ENCODE measurements at places on chromosomes 4 and X.

DNA sequence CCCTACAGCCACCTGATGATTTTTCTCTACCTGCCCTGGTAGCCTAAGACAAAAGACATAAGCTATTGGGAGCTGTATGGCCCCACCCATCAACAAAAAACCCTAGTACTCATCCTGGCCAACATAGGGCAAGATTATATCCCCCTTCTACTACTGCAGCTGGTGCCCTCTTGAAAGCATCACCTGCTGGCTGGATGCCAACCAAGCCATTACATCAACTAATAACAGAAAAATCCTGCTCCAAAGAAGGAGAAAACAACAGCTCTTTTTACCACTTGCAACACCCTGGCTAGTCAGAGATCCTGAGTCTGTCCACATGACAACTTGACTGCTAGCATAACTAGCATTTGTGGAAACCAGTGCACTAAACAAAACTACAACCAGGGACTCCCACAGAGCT lies 43.6 kb upstream of the UPRT start:
- no peak for DNase-seq

- no peak for DNase-seq
Observed at GRCh38 chrX:78708262-78708661, 39.3 kb upstream of the LPAR4 start.

- DNase-seq, result no peak
Observed at GRCh38 chr4:6032249-6033244, 14.3 kb upstream of the C4orf50 start.

- DNase-seq, result no peak
Observed at GRCh38 chr4:20954541-20954940, 254.3 kb downstream of the PACRGL start.

GRCh38 chr4:10120943-10121567 lies 4.5 kb upstream of the WDR1 start:
- DNase-seq, result no peak

DNA sequence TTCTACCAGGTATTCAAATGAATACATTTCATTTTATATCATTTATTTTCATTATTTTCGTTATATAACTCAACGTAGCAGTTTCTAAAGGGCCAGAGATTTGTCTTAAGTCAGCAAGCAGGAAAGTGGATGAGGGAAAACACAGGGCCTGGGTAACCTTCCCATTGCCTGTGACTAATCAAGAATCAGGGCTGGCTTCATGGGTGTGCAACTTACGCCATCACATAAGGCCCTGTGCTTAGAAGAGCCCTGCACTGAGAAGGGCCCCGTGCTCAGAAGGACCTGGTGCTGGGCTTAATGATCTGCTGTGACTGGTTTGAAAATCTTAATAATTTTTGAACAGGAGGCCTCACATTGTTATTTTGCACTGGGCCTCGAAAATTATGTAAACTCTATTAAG lies 65.4 kb upstream of the FAM9C start:
- DNase-seq, result no peak

DNA sequence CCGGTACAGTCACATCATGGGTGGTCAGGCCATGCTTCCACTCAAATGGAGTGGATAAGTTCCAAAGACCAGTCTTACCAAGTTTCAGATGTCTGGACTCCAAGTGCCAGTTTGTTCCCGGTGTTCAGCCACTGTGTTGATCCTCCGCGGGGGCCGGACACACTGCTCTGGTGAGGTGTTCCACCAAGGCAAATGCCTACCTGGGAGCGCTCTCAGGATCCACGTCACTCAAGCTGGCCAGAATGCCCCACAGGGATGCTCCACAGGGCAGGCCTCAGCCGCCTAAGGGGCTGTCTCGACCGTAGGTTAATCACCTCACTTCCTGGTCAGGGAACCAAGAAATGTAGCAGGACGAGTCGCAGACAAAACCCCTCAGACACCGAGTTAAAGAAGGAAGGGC lies 258.0 kb upstream of the GRID2 start:
- no peak for DNase-seq

GRCh38 chrX:12494400-12495138 lies 296.6 kb upstream of the PRPS2 start:
- no peak for DNase-seq

DNA sequence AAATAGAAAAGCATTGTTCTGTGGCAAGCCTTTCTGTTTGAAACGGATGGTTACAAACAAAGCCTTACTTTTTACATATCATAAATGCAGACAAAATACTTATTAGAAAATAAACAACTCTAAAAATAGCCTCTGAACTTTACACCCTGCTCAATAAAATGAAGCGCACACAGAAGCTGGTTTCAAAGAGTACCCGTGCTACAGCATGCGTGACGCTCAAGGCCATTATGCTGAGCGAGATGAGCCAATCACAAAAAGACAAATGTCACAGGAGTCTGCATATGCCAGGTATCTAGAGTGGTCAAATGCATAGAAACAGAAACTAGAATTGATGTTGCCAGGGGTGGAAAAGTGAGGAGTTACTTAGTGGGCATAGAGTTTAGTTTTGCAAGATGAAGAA lies 326.5 kb upstream of the GATB start:
- no peak for DNase-seq

DNA sequence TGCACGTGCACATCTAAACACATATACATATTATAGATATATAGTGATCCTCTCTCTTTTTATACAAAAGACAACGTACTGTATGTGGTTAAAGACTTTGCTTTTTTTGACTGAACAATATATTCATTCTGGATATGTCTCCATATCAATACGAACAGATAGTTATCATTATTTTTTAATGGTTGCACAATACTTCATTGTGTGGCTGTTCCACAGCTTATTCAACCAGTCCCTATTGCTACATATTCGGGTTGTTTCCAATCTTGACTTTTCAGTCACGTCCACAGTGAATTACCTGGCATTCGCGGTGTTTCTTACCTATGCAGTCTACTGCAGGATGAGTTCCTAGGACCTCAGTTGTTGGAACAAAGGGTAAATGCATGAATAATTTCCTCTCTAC lies 53.1 kb downstream of the FGFBP1 start:
- DNase-seq, result no peak

DNA sequence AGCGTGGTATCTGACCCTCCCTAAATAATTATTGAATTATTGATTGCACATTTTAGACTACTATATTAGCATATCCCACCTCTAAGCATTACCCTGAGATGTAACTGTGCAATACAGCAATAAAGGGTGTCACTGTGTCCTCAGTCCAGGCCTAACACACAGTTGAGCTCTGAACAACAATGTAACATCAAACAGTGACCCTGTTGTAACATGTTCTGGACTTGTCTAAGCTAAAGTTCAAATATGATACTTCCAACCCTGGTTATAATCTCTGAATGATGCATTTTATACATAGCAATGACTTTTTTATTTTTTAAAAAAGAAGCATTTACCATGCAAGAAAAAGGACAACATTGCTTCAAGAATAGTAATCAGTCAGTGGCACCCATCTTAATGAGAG lies 61.6 kb upstream of the DMD start:
- no peak for DNase-seq

- no peak for DNase-seq
Observed at GRCh38 chrX:1486749-1487361, 34.1 kb upstream of the ASMTL start.

DNA sequence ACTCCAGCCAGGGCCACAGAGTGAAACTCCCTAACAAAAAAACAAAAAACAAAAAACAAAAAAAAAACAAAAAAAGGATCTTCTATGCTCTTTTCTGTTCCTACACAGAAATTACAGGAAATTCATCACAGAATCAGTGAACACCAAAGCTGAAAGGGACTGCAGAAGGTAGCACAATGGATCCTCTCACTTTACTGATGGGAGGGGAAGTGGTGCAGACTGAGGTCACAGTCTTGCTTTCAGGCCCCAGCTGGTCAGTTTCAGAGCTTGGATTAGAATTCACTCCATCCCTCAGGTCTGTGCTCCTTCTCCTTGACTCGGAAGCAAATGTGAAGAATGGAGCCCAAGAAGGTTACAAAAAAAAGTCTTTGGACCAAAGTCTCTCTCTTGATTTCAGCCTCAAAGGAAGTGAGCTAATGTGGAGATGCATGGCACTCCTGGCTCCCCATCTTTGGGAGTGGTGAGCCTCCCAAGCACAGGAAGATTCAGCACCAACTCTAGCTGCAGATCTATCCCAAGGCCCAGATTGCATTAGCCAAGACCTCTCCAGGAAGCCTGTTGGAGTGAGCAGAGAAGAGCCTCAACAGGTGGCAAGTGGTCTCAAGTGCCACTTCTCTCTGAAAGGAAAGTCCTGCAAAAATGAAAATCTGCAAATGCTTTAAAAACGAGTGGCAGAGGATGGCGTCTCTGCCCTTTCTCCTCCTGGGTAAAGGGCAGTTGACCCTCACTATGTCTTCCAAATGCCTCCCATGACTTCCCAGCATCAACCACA lies 176.0 kb downstream of the MAML3 start:
- DNase-seq, result no peak

DNA sequence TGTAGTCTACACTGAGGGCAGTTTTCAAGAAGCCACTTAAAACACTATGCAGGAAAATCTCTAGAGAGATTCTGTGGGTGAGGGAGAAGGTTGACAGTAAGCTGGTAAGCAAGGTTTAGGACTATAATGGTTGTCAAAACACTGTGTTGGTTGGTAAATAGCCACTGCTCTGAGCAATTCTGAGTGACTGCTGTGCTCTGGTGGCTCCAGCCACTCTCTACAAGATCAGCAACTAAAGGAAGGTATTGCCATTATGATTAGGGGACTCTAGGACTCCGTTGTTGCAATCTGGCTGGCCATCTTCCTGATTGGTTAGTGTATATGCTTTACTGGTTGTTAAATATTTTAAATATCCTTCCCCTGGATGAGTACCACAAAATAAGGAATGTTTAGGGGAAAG lies 5.5 kb upstream of the FAM47E start:
- DNase-seq, result no peak

DNA sequence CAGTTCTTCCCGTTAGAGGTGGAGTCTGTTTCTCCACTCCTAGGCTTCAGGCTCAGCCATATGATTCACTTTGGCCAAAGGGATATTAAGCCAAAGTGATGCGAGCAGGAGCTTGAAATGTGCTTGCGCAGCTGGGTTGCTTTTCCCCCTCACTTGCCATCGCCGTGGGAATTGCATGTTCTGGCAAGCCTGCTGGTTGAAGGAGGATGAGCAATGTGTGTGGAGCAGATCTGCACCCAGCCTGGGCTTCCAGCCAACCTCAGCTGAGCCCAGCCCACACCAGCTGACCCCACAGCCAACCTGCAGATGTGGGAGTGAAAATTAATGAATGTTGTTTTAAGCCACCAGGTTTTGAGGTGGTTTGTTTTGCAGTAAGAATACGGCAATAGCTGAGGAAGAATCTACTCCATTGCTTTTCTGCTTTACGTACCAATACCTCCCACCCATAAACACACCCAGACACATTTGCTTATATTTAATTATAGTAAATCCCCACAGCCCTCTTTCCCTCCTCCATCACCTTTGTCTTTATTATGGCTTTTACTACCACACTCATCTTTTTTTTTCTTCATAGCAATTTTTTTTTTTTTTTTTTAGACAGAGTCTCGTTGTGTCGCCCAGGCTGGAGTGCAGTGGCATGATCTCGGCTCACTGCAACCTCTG lies 132.8 kb upstream of the FUNDC1 start:
- DNase-seq, result no peak

DNA sequence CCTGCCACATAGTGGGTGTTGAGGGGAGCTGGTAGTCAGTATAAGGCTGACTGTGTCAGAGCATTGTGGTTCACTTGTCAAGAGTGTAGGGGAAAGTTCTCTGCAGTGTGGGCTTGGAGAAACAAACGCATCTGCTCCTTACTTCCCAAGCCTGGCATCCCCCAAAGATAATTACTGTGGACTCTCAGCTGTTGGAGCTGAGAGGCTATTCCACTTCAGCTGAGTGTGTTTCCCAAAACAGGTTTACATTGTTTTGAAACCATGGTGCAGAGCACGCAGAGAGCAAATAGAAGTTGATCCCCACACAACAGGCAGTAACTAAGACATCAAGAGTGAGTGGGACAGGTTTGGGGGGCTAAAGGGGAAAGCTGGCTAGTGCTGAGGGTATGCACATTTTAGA lies 181.0 kb upstream of the EOLA2 start:
- DNase-seq, result no peak

DNA sequence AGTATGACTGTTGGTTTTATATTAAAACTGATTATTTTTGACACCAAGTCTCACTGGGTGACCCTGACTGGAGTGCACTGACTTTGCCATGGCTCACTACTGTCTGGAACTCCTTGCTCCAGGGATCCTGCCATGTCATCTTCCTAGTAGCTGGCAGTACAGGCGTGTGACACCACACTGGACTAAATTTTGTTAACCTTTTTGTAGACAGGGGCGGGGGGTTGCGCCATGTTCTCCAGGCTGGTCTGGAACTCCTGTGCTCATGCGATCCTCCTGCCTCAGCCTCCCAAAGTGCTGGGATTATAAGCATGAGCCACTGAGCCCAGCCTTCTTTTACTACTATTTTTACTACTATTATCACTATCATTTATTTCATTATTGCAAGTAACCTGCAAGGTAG lies 8.9 kb downstream of the XAGE1A start:
- DNase-seq, result no peak

- no peak for DNase-seq
Observed at GRCh38 chrX:3697701-3698279, 15.7 kb downstream of the PRKX start.

GRCh38 chr4:15953625-15954024 lies 9.3 kb downstream of the FGFBP2 start:
- DNase-seq, result no peak

Data from T follicular helper cell (primary cell).